NCI-H748 treated with DMSO at 0.1 percent for 48 hours (cell line): ENCODE measurements at places on chromosomes 16 and 17.

GRCh38 chr16:2481676-2482075, 6.7 kb downstream of the TBC1D24 start:
- no peak for DNase-seq

- DNase-seq = no peak
These were observed 23.6 kb downstream of the NTN1 start for GRCh38 chr17:9044772-9045463.

GRCh38 chr16:63684149-63685101, 1437.4 kb downstream of the CDH11 start:
- no peak for DNase-seq

- no peak for DNase-seq
These were observed 121.9 kb downstream of the DNAH3 start for GRCh38 chr16:21028728-21029127.

DNA sequence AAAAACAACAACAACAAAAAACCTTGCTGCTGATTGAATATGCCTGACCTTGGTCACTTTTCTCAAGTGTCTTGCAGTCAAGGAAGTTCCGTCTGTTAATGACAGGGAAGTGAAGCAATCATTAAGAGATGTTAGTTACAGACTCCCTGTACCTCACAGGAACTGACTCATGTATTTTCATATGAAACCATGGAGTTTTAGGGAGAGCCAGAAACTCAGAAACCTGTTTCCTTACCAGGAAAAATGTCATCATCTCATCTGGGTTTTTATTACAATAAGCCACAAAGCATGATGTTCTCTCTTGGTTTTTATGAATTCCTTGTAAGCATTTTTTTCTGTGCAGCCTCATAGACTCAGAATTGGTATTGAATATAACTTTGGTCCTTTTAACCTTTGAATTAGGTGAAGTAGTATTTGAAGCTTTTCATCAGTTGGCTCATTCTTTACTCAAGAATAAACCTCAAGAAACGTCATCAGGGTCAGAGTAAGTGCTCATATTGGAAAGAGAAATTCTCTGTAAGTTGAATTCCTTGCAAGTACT, 10.3 kb downstream of the LYRM1 start:
- DNase-seq = no peak

DNA sequence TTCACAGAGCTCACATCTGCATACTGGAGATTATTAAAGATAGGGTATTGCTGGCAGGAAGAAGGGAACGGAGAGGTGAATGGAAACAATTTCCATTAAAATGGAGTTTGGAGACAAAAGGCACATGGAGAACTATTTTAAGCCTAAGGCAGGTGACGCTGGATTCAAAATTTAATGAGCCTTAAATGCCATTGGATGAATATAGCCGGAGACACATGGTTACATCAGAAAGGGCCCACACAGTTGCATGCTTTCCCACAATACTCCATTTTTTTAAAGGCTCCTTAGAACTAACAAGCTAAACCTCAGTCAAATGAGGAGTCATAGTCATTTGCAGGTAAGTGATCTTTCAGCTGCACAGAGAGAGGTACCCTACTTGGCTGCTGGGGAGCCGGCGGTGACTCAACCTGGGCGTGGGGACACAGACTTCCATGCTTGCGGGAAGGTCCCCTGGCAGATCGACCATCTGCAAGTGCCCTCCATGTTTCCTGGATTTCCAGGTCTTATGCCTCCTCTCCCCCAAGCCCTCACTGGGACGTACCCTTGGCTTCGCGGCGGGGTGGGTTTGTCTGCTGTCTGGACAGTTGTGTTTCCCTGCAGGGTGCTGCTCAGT, 259.2 kb downstream of the CBLN1 start:
- no peak for DNase-seq

DNA sequence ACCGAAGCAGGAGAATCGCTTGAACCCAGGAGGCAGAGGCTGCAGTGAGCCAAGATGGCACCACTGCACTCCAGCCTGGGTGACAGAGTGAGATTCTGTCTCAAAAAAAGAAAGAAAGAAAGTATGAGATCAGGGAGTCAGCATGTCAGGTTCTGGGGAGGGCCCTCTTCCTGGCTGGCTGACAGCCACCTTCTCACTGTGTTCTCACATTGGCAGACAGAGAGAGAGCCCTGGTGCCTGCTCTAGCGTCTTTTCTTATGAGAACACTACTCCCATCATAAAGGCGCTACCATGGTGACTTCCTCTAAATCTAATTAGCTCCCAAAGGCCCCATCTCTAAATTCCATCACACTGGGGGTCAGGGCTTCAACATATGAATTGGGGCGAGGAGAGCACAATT, 27.6 kb upstream of the RBBP6 start:
- no peak for DNase-seq

DNA sequence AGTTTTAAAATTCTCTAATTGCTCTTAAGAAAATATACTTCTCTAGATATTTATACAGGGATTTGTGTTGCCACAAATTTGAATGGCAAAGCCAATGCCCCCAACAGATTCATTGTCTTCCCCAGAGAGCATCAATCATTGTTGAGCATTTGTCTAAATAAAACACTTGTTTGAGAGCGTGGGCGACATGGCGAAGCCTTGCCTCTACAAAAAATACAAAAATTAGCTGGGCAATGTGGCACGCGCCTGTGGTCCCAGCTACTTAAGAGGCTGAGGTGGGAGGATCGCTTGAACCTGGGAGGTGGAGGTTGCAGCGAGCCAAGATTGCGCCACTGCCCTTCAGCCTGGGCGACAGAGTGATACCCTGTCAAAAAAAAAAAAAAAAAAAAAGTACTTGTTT, 13.4 kb upstream of the SRSF1 start:
- DNase-seq = peak; percentile 15

GRCh38 chr16:12354296-12354833, 377.8 kb downstream of the SNX29 start:
- no peak for DNase-seq

DNA sequence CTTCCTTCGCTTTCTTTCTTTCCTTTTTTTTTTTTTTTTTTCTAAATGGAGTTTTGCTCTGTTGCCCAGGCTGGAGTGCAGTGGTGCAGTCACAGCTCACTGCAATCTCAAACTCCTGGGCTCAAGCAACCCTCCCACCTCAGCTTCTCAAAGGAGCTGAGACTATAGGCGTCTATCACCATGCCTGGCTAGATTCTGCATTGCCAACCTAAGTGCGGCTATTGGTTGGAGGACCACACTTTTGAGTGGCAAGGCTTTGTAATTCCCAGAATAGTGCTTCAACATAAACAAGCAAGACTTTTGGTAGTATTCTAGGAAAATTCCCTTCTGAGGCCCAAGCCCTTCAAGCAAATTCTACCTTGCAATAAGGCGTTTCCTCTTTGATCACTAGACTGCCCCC, 107.8 kb downstream of the YPEL2 start:
- no peak for DNase-seq

DNA sequence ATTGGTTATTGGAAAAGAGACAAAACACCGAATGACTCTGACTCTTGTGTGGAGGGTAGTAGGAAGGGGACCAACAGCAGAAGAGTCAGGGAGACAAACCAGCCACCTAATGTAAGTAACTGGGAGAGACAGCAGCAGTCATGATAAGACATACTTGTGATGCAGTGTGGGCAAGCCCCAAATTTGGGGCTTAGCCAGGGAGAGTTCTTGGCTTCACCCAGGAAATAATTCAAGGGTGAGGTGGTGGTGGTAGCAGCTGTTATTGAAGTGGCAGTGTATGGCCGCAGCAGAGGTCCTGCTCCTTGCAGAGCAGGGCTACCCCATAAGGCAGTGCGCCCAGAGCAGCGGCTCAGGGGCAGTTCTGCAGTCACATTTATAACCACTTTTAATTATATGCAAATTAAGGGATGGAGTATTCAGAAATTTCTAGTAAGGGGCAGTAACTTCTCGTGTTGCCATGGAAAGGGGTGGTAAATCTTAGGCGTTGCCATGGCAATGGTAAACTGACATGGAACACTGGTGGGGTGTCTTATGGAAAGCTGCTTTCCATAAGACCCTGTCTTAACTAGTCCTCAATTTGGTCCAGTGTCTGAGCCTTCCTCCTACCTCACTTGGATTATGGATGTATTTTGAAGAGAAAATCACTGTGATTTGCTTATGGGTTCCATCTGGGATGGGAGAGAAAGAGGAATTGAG, 317.1 kb downstream of the PHKB start:
- DNase-seq = no peak

GRCh38 chr17:42253578-42253977, 22.6 kb downstream of the STAT5B start:
- DNase-seq = no peak

DNA sequence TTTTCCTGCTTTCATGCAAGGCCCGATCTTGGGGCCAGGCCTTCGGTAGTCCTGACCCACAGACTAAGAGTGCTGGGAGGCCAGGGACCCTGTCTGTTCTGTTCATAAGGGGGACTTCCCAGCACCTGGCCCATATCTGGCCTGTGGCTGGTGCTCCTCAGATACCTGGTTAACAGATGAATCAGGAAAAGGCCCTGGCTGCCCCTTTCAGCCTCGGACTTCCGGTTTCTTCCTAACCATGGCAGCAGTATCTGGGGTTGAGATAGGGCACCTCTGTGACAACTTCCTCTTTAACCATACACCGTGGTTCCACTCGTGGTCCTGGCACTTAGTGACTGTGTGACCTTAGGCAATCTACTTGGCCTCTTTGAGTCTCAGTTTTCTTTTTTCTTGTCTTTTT, 18.4 kb downstream of the PLCG2 start:
- DNase-seq = no peak

- no peak for DNase-seq
These were observed 47.7 kb upstream of the DOC2B start for GRCh38 chr17:228951-229708.

- DNase-seq = no peak
These were observed 14.4 kb upstream of the CLEC18A start for GRCh38 chr16:69936751-69937211.

GRCh38 chr17:82779541-82779940, 27.7 kb downstream of the TBCD start:
- DNase-seq = no peak

DNA sequence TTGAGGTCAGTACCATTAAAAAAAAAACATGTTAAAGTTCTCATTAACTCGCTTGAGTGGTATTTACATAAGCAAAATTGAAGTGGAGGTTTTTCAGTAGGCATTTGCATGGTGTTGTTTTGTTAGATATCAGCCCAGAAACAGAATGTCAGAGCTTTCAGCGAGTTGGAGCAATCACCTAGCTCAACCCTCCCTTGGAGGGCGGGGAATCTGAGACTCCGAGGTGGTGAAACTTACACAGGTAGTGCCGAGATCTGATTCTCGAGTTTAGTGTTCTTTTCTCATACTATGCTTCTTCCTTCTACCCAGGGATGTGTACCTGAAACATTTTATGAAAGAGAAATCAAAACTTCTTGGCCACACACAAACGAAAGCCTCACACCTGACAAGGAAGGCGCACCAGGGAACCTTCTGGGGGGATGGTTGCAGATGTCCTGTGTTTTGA, 6.6 kb downstream of the SEC14L1 start:
- DNase-seq = no peak

GRCh38 chr16:56880685-56881084, 15.7 kb downstream of the SLC12A3 start:
- no peak for DNase-seq

GRCh38 chr17:27348196-27348595, 54.3 kb downstream of the WSB1 start:
- DNase-seq = no peak

DNA sequence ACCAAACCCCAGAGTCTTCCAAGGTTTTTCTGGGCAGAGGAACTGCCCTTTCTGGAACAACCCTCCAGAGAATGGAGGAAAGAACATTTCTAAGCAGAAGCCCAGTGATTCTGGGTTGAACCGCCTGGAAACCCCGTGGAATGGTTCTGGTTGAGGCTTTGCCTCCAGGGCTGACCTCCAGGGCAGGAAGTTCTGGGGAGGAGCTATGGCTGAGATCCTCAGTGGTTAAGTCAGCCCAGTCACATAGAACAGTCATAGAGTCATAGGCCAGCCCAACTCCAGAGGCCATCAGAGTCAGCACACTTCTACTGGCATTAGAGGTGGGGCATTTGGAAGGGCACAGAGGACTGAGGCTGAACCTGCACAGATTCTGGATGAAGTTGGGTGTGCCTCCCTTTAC, 65.9 kb downstream of the SPACA3 start:
- no peak for DNase-seq

DNA sequence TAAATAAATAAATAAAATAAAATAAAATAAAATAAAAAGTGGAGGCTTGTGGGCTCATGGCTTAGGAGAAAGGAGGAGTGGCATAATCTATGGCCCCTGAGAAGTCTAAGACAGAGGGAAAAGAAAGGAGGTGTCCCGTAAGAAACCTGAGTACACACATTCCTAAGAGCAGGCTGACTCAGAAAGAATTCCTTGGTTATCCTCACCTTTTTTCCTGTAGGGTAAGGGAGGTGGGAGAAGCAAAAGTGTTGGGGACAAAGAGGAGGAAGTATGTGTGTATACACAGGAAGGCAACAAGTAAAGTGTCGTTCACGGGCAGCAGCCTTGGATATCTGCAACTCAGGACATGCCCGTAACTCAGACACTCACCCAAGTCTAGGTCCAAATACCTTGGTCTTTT, 29.3 kb downstream of the MARF1 start:
- DNase-seq = no peak

GRCh38 chr16:79597277-79598062, 3.1 kb downstream of the MAF start:
- DNase-seq = peak; percentile 5

- DNase-seq = no peak
These were observed 92.9 kb upstream of the ZNF750 start for GRCh38 chr17:82932518-82933310.

GRCh38 chr17:32350666-32351418, 885 bp downstream of the ZNF207 start:
- DNase-seq = no peak

DNA sequence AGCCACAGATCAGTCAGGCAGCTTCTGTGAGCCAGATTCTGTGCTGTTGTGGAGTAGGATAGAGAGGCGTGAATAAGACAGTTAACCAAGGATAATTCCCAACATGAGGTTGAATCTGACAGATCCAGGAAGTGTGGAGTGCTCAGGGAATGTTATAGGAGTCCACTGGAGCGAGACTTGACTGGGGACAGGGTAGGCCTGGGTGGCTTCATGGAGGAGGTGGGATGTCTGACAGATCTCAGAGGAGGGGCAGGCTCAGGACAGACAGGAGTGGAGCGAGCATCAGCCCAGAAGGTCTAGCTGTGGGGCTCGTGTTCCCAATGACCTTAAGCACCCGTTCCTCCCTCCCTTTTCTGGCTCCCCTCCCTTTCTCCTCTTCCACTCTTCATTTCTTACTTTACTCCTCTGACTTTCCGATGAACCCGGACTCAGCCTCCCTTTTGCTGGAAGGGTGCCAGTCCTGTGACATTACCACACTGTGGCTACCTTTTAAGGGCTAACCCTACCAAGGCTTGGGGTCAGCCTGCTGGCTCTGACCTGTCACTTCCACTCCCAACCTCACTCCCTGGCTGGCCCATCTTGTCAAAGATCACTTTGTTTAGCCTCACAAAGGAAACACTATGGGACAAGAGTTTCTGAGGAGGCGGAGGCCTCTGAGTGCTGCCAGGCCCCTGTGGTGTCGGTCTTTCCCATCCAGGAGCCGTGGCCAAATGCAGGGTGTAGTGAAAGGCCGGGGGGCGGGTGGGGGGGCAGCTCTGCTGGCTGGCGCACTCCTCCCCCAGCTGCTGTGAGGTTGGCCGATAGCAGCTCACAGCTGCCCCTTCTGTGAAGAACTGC, 28.5 kb upstream of the EFCAB13 start:
- no peak for DNase-seq
